ENCODE measurements at places on chromosomes 1 and 21.

DNA sequence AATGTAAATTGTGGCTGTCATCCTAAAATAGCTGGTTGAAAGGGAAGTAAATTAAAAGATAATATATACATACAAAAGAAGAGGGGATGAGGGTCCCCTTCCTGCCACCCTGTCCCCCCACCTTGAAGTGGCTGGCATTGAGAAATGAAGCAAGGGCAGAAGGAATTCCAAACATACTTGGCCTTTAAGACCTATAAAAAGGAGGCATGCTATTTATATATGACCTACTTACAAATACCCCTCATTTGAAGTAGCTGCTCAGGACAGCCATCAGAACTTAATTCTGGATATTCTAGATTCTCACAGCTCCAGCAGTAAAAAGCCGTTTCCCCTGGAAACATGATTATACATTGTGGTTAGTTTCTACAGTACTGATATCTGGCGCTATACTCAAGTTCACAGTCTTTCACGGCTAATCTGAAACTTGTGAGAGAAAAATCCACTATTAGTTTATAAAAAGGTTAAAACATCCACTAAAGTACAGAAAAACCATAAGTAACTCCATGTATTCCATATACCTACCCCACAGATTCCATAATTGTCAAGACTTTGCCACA is 9.6 kb upstream of the MAP10 start:
- no peak for DNase-seq

- DNase-seq, result no peak
Measured at GRCh38 chr1:246773213-246773641, 49.0 kb downstream of the SCCPDH start.

GRCh38 chr1:202834771-202835547 is 24.2 kb downstream of the PCAT6 start:
- DNase-seq, result no peak

GRCh38 chr1:181128592-181129497 is 40.3 kb downstream of the IER5 start:
- no peak for DNase-seq

- no peak for DNase-seq
Measured at GRCh38 chr21:33985117-33986050, 69.8 kb upstream of the ATP5PO start.

DNA sequence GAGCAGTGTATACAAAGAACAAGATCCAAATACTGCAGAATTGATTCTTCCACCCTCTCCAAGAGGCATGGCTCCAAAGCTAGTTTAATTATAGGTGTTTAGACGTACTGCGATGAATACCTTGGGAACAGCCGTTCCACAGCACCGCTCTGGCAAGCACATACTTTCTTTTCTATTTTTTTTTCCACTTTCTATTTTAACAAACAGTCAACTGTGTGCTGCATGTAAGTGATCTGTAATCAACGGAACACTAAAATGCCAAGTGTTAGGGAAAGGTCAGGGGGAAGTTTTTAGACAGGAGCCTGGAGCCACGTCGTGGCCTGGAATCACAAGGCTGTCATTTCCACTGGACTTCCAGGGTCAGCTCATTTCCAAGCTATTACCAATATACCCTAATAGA is 486.4 kb upstream of the DAB1 start:
- DNase-seq, result no peak

DNA sequence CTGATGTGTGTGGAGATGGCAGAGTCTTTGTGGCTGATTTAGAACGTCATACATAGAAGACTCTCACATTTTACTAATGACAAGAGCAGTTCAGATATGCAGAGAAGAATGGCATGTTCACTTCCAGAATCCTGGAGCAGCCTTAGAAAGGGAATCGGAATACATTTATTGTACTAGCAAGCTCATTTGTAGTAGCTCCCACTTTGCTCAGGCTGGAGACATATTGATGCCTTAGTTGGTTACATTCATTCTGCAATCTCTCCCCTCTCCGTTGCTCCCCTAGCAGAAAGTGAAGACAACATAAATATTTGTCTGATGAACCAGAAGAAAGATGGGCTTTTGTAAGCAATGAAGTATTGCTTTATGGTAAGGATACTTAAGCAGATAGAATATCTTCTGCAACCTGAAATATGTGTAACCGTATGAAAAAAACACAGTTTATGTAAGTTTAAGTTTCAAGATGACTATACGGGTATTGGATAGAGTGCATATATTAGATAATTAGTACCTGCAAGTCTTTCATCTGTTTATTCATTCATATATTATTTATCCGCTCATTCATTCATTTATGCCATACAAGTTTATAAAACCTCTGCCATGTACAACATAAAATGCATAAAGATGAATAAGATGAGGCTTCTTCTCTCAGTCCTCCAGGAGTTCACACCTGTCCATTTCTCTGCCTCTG is 135.7 kb downstream of the CNIH3 start:
- no peak for DNase-seq

DNA sequence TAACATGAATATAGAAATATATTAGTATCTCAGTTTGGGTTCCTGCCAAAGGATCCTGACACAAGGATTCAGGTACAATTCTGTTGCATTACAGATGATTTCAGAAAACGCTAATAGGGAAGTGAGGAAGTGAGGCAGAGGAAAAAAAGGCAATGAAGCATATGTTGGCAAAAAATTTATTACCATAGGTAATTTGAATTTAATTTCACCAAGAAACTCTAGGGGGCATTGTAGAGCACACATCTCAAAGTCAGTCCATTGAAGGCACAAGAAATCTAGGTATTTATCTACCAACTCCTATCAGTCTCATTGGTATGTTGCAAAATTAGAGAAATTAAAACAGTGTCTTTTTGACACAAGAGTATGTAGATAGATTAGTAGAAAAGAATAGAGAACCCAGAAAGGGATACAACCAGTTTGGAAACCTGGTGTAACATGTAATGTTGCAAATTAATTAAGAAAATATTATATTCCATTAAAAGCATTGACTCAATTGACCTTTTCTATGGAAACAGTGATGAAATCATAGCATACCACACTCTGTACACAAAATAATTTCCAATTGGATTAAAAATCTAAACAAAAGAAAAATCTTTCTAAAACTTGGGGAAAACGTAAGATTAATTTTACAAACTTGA is 104.9 kb upstream of the SNX7 start:
- no peak for DNase-seq

Measured in stimulated activated CD8-positive, alpha-beta memory T cell treated with anti-CD3 and anti-CD28 coated beads, Interleukin-12 subunit alpha, Interleukin-12 subunit beta, amount 100 ng/mL, for 1 hour (primary cell).